Vagina (tissue), 2 donors: ENCODE measurements at places on chromosomes 5 and 9.

DNA sequence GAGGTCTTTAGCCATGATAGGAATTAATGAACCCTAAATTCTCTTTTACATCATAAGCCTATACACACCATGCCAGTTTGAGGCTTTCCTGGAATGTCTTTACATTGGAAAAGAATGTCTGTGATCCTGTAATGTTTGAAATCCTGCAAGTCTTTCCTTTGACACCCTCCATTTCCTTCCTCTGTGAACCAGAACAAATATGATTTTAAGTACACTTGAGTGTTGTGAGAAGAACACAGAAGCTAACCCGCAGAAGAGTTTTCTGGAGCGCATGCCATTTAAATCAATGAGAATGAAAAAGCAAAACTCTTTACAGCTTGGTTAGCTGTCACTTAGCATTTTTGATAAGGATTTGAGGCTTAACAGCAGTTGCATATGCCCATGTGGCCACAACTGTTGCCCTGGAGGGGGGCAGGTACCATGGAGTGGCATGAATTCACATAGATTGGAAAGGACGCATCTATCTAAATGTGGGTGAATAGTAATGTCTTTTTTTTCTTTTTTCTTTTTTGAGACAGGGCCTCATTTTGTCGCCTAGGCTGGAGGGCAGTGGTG is 372.6 kb downstream of the KDM4C start:
- no peak for DNase-seq

GRCh38 chr9:96686638-96687335 is 31.7 kb upstream of the PRXL2C start:
- DNase-seq = no peak

DNA sequence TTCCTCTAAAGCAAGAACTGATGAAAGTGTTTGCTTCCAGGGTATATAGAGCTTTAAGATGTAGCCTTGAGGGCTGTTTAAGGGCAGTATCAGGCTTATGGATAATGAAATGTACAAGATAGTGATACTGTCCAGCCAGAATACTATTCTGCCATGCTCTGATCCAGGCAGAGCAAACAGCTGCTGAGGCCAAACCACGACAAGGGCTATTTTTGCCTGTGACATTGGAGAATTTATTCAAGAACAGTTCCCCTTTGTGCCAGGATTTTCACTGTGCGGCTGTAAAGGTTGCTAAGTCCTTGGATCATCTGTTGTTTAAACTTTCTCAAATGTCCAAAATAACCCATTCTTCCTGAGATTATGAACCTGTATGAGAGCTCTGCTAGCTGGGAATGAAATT is 70.4 kb downstream of the OTP start:
- DNase-seq = no peak

- no peak for DNase-seq
Observed at GRCh38 chr9:4862506-4863250, 69.9 kb downstream of the RCL1 start.

- no peak for DNase-seq
Observed at GRCh38 chr5:170223906-170224305, 8.9 kb upstream of the C5orf58 start.

- DNase-seq = no peak
Observed at GRCh38 chr9:92739346-92739970, 25.2 kb downstream of the BICD2 start.

- no peak for DNase-seq
Observed at GRCh38 chr5:53109056-53109442, 508 bp downstream of the MOCS2 start.

- no peak for DNase-seq
Observed at GRCh38 chr9:36721846-36722588, 149.3 kb downstream of the MELK start.

- no peak for DNase-seq
Observed at GRCh38 chr9:99736291-99736690, 85.4 kb upstream of the NR4A3 start.

- DNase-seq = no peak
Observed at GRCh38 chr9:118426772-118427171, 722.6 kb downstream of the TLR4 start.

DNA sequence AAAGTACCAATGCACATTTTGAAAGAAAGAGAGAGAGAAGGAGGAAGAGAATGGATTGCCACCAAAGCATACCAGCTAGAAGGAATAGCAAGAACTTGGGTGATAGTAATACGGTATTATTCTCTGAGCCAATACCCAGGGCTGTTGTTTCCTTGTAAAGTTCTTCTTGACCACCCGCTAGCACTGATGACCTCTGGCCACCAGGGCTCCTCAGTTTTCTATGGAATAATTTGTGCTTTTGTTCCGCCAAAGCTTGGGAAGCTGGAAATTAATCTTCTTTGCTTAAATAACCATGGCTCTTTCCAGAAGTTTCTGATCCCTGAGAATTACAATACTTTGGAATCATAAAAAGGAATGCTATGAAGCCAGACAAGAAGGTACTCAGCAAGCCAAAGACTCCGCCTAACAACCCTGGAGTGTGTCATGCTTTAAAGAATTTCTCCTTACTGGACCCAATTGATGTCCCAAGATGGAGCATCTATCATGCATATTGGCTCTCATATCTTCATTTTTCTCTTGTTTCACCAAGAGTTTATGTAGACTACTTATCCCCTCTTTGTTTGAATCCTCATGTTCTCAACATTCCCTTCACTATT is 29.8 kb downstream of the OR2K2 start:
- no peak for DNase-seq

DNA sequence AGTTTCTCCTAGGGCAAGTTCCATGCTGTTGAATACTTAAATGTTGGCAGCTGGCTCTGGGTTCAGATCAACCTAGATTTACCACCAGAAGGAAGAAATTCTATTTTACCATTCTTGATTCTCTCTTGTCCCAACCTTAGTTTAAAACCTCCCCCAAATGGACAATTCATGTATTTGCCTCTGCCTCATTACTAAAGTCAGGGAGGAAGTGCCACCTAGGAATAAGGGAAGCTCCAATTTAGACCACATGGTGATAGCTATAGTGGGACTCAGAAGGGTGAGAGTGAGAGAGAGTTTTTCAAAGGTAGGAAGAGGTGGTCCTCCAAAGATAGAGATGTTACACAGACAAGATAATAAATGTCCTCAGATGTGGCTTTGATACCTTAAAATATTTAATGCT is 53.4 kb upstream of the PAM start:
- DNase-seq = no peak

DNA sequence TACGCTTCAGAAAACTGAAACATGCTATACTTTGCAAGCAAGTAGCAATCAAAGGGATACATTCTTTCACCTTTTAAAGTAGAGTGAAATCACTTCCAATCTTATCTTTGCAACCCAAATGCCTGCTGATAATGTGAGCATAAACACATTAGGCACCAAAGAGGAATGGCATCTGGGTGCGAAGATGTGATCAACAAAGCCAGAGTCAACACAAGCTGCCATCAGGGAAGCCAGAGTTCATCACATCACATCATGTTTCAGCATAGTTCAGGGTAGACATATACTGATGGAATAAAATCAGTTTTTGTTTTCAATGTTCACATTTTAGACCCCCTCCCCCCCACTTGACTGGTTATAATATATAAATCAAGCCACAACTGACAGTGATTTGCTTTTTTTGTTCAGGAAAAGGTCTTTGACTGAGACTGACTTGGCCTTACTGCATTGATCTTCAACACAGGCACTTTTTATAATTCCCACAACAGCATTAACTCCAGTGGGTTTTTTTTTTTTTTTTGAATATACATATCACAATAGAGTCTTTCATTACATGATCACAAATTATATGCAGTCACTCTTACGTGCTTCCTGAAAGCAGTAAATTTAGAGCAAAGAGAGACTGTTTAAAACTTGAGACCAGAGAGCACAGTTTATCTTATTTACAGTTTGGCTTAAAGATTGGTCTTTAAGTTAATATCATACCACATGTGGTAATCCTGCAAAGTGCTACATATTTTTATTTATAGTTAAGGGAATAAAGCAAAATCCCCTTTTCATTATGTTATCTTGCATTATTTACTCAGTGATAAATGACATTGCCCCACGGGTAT is 20.3 kb downstream of the AOPEP start:
- no peak for DNase-seq

DNA sequence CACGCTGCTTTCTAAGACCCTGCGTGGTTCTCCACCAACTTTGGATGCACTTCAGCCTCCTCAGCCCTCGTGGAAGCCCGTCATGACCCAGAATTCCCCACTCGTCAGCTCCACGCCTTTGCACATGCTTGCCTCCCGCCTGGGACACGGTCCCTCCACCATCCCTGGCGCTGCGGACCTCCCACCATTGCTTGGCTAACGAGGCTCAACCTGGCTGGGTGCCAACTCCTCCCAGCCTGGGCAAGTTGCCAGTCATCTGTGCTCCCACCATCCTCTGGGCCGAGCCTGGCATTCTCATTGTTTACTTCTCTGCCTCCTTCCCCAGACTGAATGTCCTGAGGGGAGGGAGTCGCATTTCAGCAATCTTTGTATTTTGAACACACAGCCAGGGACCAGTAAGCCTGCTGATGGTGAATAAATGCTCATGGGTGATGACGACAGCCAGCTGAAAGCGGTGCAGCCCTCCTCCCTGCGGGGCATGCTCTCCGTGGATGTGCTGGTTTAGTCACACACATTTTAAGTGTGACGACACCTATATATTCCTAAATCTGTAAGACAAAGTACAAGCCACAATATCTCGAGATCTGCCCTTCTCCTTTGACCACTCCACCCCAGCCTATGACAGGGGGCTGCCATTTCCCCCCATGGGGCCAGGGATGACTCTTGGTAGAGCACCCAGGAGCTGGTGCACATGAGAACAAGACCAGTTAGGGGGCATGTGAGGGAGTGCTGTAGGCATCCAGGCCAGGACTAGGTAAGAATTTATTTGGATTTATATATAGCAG is 37.6 kb downstream of the ANKRD33B start:
- no peak for DNase-seq

- no peak for DNase-seq
Observed at GRCh38 chr5:73382401-73382740, 66.2 kb downstream of the FOXD1 start.

DNA sequence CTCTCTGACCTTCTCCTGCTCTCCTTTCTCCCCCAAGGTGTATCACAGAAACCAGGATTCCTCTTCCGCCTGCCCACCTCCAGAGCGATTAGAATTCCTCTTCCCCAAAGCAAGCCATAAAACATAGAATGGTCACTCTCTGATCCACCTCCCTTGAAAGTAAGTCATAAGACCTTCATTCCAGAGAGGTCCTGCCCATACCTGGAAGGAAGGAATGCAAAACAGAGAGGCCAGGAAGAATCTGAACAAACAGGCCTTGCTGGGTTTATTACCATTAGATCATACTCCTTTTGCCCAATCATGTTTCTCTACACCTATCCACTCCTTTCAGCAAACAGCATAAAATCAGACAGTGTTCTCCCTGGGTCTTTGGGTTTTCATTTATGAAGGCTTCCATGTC is 21.0 kb downstream of the CDKL3 start:
- DNase-seq = no peak

DNA sequence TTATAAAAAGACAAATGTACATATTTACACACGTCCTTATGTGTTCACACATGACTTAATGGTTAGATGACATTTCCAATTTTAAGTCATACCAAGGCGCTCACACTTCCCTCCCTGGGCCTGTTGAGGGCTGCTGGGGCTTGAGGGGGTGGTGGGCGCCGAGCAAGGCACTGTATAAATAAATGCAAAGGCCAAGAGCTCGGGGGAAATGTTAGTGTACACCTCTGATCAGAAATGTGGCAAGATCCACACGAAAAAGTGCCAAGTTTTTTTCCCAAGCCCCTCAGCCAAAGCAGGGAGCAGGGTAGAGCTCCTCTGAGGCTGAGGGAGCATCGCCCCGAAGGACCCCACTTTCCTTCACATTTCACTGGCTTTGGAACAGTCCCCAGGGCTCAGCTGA is 7.5 kb downstream of the IRF1 start:
- no peak for DNase-seq

DNA sequence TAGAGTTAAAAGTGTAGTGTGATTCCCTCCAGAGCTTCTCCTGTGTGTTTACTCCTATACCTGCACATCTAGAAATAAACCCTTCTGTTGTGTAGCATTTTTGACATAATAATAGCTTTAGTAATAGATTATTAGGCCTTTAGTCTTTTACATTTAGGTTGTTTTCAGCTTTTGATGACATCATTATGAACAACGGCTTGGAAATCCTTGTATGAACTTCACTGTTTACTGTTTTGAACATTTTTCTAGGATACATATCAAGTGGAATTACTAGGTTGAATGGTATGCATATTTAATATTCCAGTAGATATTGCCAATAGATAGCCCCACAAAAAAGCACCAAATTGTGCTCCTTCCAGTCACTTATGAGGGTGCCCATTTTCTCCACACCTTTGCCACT is 174.0 kb downstream of the ARHGAP26 start:
- no peak for DNase-seq

DNA sequence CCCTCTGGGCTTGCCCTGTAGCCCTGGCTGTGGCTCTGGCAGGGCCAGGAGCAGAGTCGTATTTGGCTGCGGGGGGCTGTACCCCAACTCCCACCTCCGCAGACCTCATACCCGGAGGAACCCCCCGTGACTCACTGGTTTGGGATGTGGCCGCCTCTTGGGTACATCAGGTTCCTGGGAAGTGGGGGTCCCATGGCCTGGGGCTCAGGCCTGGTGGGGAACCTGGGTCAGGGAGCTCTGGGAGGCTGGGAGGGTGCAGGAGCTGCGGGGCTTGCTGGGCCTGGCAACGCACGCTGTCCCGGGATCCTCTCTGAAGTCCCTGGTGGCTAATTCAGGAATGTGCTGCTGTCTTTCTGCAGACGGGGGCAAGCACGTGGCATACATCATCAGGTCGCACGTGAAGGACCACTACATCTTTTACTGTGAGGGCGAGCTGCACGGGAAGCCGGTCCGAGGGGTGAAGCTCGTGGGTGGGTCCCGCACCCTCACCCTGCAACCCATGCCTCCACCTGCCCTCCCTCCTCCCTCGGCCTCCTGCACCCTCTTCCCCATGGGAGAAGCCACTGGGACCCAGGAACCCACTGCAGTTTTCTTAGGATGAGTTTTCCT is 2.4 kb downstream of the LCN1 start:
- DNase-seq = no peak

DNA sequence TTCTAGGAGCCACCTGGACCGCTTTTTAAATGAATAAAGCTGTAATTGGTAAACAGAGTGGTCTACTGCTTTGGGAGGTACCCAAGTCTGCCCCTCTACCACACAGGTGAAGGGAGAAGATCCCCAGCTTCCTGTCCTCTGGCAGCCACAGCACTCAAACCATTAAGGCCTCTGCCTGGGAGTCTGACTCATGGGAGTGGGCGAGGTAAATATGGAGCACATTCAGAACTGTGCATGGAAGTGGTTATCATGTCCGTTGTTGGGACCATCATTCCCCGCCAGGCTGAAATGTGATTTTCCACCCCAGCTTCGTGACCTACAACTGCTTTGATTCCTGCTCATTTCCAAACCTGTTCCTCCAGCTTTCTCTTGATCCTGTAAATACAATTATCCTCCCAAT is 59.5 kb upstream of the ALDH1B1 start:
- no peak for DNase-seq

- no peak for DNase-seq
Observed at GRCh38 chr9:136901516-136902258, 15.4 kb downstream of the TRAF2 start.

DNA sequence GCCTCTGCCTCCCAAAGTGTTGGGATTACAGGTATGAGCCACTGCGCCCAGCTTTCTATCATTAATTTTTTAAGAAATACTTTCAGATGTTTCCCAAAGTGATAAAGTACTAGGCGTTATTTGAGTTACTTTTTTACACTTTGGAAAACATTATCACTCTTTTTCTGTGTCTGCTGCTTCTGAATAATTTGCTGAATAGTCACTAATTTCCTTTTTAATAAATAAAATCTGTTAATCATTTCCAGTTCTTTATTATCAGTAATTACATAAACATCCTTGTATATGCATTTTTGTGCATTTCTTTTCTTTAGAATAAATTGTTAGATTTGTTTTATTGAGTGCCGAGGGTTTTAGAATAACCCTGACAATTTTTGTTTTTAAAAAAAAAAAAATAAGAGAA is 48.6 kb downstream of the UHRF2 start:
- no peak for DNase-seq
